ENCODE measurements at places on chromosomes 6 and 20.

GRCh38 chr6:41519745-41520699 lies 26.2 kb upstream of the FOXP4 start:
- DNase-seq = no peak

GRCh38 chr6:151616091-151616513 lies 122.3 kb downstream of the CCDC170 start:
- DNase-seq = no peak

GRCh38 chr6:92906385-92906784 lies 513.0 kb downstream of the EPHA7 start:
- DNase-seq = no peak

DNA sequence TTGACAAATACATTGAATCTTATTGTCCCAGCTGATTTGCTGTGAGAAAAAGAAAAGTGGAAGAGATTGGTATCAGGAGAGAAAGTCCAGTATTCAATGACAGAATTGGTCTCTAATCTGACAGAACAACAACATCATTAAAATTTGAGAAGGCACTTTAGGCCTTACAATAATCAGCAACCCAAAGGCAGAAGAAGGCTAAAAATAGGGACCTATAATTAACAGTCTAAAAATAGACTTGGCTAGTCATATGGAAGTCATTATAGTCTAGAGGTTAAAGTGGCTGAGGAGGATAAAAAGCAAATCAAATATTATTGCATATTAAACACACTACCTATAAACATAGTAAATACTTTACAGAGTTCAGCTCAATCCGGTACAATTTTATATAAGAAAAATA lies 393.6 kb upstream of the JAG1 start:
- no peak for DNase-seq

Data from stimulated activated CD8-positive, alpha-beta memory T cell treated with anti-CD3 and anti-CD28 coated beads, Interleukin-7, amount 100 ng/mL, for 48 hours (primary cell).